Naive thymus-derived CD4-positive, alpha-beta T cell (primary cell): ENCODE measurements at places on chromosomes 3 and 15. TPM values are rescaled to one million over a fixed set of nuclear protein-coding genes. Genes with fewer than 3 reads are reported as not detected.
A peak's percentile ranks its signal among the peaks of the same experiment; 100 is the strongest.

DNA sequence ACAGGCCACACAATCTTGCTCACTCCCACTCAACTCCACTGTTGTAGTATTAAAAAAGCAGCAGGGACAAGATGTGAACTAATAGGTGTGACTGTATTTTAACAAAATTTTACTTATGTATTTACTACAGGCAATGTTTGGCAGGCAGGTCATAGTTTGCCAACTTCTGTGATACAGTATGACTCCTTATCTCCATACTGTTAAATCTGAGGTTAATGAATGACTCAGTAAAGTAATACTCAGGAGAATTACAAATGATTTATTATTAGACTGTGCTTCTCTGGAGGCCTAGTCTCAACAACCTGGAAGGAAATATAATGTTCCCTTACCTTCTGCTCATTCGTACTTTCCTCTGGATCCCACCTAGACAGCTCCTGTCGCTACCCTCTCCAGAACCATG is 258.6 kb upstream of the KCNMB2 start:
- no peak for DNase-seq

- DNase-seq, result no peak
Measured at GRCh38 chr15:70795311-70795665, 31.9 kb upstream of the UACA start.

GRCh38 chr15:52858782-52859176 is 68.6 kb upstream of the ONECUT1 start:
- no peak for DNase-seq

GRCh38 chr15:71248386-71248785 is 133.1 kb downstream of the THSD4 start:
- DNase-seq, result no peak

GRCh38 chr3:187130346-187131066 is 8.8 kb downstream of the RPL39L start:
- DNase-seq, result peak; percentile 61

DNA sequence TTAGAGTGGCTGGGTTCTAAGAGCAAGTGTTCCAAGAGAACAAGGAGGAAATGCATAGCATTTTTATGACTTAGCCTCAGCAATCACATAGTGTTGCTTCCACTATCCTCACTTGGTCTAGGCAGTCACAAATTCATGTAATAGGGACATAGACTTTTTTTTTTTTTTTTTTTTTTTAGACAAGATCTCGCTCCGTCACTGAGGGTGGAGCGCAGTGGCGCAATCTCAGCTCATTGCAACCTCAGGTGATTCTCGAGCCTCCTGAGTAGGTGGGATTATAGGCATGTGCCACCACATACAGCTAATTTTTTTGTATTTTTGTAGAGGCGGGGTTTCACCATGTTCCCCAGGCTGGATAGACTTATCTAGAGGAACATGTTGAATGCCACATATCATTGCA is 4.7 kb upstream of the GNB4 start:
- no peak for DNase-seq

GRCh38 chr3:48798998-48799397 is 48.7 kb downstream of the PRKAR2A start:
- no peak for DNase-seq

DNA sequence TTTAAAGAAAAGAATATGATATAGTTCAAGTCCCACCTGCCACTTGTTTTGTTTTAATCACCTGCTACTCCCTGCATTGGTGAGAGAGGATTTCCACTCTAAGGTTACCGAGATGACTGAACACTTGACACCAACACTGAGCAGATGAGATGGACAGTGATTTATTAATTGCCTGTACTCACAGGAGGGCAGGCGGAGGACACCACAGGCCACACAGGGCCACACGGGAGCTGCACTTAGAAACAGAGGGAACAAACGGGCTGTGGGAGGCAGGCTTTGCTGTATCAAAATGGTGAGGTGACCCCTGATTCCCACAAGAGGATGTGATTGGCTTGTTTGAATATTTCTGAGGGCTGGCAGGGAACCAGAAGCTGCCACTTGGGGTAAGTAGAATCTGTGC is 10.8 kb downstream of the MINAR1 start:
- DNase-seq, result no peak

DNA sequence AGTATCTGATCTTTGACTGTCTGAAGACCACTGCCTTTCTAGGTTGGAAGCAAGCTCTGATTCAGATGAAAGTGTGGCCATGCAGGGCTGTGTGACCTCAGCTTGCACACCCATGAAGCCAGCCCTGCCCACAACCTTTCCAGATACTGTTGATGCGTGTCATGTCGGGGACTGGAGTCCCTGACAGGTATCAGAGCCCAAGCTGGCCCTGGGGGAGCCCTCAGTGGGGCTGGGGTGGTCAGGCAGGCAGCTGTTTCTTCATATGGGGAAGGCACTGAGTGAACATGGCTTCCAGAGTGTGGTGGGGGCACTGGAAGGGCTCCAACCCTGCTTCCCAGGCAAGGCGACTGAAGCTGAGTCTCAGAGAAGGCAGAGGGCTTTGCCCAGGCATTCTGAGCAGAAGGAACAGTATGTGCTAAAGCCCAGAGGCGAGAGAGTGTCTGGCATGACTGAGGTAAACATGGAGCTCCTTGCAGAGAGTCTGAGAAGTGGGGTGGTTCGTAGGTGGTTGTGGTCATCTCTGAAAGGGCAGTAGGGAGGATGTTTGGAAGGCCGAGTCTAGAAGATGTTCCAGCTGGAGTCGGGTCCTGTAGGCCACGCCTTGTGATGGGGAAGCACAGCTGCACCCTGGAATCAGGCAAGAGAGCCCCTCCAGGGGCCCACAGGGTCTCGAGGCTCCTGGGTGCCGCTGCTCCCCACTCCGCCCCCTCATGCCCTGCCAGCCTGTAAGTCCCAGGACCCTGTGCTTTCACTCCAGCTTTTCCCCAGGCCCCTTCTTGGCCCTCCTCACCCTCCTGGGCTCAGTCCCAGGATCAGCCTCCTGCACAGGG is 122.2 kb downstream of the EEFSEC start:
- no peak for DNase-seq

DNA sequence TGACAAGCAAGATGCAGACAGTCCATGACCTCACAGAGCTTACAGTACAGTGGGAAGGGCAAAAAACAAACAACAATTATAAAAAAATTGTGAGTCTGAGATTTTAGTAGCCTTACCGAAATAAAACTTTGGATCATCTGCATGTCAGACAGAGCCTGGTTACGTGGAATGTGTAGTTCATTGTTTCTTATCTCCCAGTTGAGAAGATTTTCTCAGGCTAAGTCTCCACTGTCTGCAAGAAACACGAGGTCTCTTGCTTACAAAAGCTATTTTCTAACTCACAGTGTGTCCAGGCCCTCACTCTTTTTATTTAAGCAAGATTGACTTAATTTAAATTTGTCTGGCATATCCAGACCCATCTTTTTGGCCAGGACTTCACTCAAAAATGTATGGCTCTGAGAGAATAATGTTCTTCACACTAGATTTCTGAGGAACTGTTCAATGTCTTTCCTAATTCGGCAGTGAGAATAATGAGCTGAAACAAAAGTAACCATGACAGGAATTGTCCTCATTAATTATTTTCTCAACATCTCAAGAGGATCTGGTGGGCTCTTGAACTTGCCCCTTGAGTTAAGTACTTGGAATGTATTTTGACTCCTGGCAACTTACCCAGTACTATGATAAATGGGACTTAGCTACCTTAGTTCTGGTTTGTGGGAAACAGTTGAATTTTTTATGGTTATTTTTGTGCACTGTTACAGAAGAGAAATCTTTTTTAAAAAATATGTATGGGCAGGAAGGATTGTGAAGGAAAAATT is 265.1 kb upstream of the COL8A1 start:
- DNase-seq, result no peak

GRCh38 chr3:187072102-187072501 is 67.2 kb downstream of the RPL39L start:
- DNase-seq, result no peak

DNA sequence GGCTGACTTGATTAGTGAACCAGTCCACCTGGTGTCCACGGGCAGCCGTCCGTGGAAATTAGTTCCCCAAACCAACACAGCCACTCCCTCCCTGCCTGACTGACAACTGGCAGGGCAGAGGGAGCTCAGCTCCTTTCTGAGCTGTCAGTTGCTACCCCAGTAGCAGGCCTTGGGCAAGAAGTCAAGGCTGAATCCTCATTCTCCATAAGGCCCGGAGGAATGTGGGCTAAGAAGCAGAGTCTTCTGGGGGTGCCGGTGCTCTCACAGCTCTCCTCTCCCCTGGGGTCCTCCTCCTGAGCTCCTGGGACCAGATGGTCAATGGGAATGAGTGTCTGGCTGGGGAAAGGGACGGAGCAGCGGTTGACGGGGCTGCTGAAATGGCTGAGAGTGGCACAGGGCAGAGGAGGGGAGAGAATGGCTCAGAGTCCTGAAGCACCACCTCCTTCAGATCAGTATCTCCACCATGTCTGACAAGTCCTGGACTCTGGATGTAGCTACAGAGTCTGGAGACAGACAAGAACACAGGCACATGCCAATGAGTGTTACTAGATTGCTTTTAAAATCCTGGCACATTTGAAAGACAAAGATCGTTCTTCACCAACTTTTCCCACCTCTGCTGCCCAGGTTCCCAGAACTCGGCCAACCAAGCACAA is 16.9 kb downstream of the AMOTL2 start:
- DNase-seq, result no peak

DNA sequence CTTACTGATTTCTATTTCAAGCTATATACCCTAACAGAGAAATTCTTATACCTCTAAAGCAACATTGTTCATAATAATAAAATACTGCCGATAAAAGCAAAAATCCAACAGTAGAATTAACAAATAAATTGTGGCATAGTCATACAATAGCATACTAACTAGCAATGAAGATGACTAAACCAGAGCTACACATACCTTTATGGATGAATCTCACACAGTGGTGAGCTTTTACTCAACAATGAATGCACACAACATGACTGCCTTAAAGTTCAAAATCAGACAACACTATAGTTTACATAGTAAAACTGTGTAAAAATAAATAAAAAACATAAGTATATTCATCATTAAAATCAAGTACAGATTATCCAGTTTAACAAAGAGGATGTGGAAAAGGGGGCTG is 99.1 kb downstream of the NR1I2 start:
- no peak for DNase-seq

GRCh38 chr3:141561426-141562034 is 74.7 kb downstream of the RASA2 start:
- peak; percentile 74 for DNase-seq

DNA sequence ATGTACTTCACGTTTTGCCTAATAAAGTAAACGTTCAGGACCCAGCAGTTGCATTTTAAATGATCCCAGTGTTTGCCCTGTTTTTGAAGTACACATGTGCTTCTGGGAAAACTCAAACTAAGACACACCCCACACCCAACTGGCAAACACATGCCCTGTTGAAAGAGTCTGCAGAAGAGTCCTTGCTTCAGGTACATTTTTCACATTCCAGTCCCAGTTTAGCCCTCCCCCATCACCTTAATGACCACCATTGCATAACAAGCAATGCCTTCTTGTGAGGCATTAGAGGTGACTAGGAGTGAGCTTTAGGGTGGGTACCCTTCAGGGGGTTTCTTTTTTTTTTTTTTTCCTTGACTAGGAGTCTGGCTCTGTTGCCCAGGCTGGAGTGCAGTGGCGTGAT is 322.3 kb downstream of the CNTN4 start:
- no peak for DNase-seq

DNA sequence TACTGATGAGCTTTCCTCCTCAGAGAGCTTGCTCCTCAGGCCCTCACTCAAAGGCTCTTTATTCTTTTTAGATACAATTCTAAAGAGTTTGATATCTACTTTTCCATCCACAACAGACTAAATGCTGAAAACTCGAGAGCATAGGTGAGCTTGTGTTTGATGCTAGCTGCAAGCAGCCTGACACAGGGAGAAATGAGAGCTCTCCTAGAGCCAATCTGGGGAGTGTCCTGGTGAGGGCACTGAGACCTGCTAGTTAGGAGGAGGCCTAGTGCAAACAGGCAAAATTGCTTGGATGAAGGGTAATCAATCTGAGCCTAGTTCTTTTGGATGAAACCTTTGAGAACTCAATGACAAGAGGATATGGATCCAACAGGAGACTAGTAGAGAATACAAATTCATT is 300.8 kb downstream of the ZBTB20 start:
- no peak for DNase-seq

DNA sequence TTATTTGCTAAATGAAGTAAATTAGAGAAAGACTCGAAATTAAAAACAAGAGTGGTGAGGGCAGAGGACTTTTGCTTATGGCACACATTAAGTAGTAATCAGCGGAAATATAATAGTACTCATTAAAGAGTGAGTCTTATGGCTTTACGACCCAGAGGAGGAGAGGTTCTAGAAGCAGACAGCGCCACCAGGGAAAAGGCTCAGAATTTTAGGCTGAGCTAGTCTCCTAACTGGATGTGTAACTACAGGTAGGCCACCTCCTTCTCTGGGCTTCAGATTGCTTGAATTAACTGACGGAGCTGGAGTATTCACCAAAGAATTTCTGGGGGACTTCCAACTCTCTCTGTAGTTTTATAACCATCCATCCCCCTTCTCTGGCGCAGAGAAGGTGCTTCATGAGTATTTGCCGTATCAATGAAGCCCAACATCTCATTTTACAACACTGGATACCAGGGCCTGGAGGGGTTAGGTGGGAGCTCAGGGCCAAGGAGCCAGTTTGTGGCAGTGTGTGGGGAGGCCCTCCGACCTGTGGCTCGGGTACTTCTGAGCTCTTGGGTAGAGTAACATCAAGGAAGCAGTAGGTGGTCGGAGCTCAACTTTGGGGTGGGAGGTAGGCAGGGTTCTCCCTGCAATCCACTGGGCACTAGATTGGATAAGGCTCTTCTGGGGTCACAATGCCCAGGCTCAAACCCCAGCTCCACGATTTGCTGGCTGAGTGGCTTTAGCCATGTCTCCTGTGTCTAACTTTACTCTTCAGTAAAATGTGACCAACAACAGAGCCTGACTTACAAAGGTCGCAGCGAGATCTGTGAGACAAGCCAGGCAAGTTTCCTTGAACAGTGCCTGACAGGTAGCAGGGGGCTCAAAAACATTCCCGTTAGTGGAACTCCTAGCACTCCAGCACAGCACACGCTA is 1.1 kb downstream of the CHCHD4 start:
- no peak for DNase-seq

DNA sequence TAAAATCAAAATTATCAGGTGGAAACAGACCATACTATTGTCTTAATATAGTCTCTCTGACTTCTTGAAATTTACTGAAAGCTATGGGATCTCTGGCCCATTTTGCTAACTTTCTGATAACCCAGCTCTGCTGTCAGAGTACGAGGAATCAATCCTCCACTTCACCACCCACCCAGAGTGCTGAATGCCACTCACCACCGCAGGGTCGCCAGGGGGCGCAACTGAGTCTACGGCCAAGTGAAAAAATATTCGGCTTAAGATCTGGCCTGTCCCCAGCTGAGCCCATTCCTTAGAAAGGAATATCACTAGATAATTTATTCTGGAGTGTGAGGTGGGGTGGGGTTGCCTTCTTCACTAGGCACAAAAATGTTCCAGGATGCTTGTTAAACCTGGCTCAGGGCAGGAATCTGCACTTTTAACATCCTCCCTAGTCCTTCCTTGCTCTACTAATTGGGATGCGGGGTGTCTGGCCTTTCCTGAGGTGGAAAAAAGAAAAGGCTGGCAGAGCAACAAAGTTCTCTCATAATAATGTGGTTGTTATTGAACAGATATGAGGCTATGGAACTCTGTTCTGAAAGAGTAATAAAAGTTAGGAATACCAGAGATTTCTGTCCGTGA is 520.6 kb downstream of the MFSD1 start:
- DNase-seq, result no peak

Gene ACTC1
- not detected for total RNA-seq

Gene SPINT1
- total RNA-seq, result 4.1 and 4.9 TPM in 2 replicates

Gene XYLB
- 6.4 and 6.7 TPM in 2 replicates for total RNA-seq

Gene IL17RB
- 4.5 and 6.0 TPM in 2 replicates for total RNA-seq

Gene KCNH8
- 0.29 TPM for total RNA-seq

Gene ITIH1
- not detected for total RNA-seq

Gene THBS1
- total RNA-seq, result 1.3 TPM in 2 replicates

Gene GABRR3
- total RNA-seq, result not detected
